ENCODE measurements at places on chromosomes 3 and 15.

- DNase-seq, result no peak
Measured at GRCh38 chr3:3998140-3998922, 199.1 kb downstream of the LRRN1 start.

GRCh38 chr3:24972491-24972890 is 455.6 kb upstream of the RARB start:
- DNase-seq, result no peak

GRCh38 chr3:190360228-190360627 is 27.7 kb upstream of the CLDN16 start:
- no peak for DNase-seq

DNA sequence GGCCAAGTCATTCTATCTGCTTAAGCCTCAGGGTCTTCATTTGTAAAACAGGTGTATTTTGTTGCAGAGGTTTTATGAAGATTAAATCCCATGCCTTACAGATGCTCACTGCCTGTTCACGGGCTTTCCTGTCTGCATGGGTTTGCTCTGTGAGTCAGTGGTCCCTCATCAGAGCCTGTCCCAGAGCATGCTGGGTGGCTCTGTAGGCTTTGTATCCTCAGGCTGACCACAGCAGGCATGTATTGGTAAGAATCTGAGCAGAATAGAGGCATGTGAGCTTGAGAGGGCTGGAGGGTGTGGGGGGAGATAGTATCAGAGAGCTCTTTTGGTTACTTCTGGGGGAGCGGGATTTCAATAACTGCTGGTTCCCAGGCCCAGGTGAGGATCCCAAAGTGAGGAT is 45.4 kb upstream of the PLXNA1 start:
- no peak for DNase-seq

DNA sequence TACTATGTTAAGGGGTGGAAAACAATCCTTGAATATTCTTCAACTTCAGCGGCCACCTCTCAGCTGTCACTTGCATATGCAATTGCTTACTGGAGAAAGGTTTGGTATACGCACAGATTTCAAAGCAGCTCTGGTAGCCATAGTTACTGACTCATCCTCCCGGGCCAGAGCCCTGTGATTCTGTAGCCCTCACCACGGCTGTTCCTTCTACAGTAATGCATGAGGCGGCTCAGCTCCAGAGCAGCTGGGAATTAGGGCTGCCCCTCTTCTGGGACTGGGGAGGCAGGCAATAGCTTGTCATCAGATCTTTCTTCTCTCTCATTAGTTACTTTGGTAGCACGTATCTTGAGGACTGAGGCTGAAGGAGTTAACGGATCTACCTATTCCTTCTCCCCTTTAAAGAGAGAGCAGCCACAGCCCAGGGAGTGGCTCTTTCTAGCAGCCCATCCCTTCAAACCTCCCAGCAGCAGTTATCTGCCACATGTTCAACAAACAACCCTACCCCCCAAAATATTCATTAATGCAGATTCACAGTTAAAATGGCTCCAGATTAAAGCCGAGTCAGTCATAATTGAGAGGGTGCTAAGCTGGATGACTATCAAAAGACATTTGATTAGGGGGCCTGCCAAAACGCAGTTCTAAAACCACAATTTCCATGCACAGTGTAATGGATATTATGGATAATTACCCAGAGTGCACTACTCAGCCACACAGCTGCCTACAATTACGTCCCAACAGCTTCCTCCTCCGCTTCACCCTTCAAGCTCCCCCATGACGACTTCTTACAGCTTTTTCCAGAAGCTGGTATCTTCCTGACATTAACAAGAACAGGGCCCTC is 54.7 kb downstream of the ETV5 start:
- DNase-seq, result no peak

DNA sequence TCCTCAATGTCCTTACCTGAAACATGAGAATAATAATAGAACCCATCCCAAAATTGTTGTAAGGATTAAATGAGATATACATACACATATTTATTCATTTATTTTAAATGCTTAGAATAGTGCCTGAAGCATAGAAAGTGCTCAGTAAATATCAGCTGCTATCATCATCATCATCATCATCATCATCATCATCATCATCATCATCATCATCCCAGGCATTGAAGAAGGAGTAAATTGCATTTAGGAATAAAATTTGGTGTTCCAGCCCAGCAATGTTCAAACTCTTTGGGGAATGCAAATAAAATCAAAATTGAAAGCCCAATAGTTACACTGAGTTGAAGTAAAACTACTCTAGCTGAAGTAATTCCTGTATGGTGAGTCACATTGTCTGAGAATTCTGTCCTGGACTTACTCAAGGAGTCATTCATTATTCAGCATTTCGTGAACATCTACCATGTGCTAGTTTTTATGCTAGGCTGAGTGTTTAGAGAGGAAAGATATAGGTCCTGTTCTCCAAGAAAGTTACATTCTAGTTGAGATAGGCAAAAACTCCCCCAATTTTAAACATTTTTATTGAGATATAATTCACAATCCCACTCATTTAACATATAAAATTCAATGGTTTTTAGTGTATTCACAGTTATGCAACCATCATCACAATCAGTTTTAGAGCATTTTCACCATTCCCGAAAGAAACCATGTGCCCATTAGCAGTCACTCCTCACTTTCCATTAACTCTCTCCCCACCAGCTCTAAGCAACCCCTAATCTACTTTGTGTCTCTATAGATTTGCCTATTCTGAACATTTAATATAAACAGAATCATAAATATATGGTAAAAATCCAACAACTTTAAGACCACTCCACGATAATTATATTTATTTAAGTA is 107.2 kb downstream of the FRMD5 start:
- DNase-seq, result no peak

DNA sequence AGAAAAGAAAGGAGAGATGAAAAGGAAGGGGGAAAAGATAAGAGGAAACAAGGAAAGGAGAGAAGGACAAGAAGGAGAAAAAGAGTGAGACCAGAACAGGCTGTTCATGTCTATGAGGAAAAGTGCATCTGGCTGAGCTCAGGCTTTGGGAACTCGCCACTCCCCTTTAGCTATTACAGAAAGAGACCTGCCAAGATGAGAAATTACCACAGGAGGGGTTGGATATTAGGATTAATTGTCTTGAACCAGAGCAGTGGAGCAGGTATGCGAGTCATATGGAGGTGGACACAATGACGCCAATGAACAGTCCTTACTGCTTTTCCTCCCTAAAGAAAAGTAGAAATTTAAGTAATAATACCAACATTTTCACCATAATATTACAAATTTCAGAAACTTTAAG is 577.0 kb upstream of the ARRDC4 start:
- DNase-seq, result no peak

DNA sequence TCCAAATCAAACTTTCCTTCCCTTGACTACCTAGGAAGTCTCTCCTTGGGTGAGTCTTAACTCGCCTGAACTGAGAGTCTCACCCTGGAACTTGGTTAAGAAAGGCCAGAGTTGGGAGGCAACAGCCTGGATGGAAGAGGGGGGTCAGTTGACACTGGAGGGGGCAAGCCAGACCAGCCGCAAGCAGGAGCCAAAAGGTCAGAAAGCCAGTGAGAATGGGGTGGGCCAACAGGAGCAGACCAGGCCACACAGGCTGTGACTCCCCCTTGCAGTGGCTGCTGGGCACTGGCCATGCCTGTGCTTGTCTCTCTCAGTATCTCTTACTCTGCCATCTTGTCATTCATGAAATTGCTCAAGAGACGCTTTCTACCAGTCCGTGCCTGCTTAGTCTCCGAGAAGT is 32.9 kb downstream of the CRTC3 start:
- no peak for DNase-seq

DNA sequence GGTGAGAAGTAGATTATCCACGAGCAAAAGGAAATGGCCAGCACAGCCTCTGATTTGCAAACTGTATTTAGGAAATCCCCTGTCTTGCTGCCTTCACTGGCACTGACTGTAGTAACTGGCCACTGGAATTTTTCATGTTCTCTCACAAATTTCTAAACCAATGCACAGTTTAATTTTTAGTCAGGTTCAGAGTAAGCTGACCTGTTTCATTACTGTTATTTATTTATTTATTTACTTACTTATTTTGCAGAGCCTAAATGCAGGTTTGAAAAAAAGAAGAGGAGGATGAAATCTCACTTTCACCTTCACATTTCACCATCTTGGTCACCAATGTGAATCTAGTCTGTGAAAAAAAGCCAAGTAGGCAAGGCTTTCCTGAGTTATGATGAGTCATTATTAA is 291.0 kb downstream of the PLOD2 start:
- no peak for DNase-seq

- no peak for DNase-seq
Measured at GRCh38 chr3:136055491-136055890, 90.0 kb downstream of the PPP2R3A start.

- DNase-seq, result no peak
Measured at GRCh38 chr15:80988148-80988796, 1.3 kb downstream of the MESD start.

DNA sequence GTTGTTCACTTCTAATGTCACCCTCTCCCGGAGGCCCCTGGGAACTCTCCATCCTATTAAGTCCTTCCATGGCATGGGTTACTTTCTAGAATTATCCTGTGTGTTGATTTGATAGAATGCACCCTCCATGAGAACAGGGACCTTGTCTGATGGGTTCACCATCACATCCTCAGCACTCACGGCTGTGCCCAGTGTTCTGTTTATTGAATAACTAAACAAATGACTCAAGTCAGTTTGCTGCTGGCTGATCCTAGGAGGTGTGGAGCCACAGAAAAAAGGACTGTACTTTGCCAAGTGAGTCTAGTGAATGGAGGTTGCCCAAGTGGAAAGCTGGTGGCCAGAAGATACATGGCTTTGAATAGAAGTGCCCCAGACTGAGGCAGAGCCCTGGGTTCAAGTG is 48.5 kb upstream of the RAB6B start:
- DNase-seq, result no peak

GRCh38 chr15:47616876-47617275 is 100.4 kb upstream of the SEMA6D start:
- no peak for DNase-seq

DNA sequence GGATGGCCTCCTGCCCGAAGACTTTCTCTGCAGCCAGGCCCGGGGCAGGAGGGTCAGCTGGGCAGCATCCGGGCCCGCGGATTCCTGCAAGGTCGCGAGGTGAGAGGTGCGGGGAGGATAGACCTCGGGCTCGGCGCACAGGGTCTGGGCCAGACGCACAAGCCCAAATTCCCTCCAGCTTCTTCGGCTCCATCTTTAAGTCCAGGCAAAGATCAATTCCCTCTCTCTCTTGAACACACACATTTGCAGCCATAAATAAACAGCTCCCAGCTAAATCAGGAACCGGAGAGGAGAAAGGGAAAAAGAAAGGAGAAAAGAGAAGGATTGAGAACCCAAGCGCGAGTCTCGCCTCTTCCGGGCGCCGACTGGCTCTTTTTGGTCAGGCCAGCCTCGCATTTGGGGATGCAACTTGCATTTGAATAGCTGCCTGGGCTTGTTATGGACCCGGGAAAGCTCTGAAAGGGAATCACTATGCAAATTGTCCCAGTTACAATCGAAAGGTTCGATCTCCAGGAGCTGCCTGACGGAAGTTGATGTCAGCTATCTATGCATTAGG is 14.5 kb upstream of the ONECUT1 start:
- no peak for DNase-seq

DNA sequence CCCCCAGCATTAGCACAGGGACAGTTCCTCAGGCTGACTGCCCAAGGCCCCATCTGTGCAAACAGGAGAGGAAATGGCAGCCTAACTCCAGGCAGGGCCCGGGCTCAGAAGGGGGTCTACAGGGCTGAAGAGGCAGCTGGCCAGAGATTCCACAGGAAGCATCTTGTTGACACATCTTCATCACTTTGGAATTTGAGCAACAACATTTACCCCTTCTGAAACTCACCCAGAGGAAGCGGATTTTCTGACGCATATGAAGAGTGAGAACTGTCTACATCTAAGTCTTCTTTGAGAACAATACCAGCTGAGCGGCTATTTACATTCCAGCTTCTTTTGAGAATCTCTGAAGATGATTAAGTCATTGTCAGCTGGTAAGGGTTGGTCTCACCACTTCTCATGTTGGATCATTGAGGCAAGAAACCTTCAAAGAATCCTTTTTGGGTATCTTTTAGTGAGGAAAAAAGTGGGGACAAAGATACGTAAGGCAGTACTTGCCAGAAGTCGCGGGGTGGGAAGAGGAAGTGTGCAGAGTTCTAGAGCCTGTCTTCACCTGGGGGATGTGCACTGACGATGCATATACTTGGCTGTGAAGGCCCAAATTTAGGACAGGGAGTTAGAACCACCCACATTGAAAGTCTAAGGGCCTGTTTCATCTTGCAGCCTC is 25.4 kb upstream of the SRP14 start:
- no peak for DNase-seq

GRCh38 chr3:39401983-39402382 is 4.5 kb upstream of the RPSA start:
- DNase-seq, result no peak

GRCh38 chr15:67208396-67208795 is 46.1 kb downstream of the AAGAB start:
- DNase-seq, result no peak

DNA sequence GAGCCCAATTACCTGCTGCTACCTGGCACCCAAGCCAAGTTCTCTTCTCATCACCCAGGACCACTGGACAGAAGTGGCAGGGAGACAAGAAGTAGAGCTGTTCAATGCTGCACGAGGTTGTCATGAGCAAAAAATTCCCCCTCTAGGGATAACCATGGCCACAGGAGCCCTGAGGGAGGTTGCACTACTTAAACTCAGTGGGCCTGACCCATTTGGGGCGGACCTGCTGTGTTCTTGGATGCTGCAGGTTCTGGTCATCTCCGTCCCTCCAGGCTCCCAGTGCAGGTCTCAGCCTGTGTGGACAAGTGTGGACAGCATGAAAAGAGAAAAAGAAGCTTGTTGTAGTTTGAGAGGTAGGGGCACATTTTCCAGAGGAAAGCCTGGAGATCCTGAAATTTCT is 26.1 kb upstream of the MANF start:
- DNase-seq, result no peak
